Activated CD4-positive, alpha-beta T cell treated with anti-CD3 and anti-CD28 coated beads for 1 hour (primary cell): ENCODE measurements at places on chromosomes 3 and 15.

DNA sequence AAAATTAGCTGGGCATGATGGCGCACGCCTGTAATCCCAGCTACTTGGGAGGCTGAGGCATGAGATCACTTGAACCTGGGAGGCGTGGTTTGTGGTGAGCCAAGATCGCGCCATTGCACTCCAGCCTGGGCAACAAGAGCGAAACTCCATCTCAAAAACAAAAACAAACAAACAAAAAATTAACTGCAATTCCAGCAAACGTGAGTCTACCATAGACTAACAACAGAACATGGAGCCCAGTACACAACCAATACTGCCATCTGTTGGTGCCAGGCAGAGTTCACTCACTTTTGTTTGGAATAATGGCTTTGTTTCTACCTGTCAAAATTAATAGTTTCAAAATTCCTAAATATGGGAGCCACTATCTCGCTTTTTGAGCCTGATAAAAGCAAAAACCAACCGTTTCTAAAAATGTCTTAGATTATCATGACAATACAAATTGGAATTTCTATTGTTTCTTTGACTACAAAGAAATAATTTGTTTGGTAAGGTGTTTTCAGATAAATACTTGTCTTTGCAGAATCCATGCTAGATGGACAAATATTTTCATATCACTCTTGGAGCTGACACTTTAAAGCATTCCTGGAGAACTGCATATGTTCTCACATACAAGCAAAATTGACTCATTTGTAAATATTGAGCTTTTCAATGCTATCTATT lies 45.0 kb downstream of the GPR176 start:
- no peak for DNase-seq

- DNase-seq: no peak
Observed at GRCh38 chr3:102301155-102301880, 133.5 kb upstream of the ZPLD1 start.

GRCh38 chr3:43053291-43053690 lies 52.6 kb downstream of the POMGNT2 start:
- DNase-seq: no peak

GRCh38 chr3:32186097-32186496 lies 52.4 kb upstream of the CMTM8 start:
- DNase-seq: no peak

GRCh38 chr3:194107107-194107506 lies 28.8 kb upstream of the HES1 start:
- DNase-seq: no peak

DNA sequence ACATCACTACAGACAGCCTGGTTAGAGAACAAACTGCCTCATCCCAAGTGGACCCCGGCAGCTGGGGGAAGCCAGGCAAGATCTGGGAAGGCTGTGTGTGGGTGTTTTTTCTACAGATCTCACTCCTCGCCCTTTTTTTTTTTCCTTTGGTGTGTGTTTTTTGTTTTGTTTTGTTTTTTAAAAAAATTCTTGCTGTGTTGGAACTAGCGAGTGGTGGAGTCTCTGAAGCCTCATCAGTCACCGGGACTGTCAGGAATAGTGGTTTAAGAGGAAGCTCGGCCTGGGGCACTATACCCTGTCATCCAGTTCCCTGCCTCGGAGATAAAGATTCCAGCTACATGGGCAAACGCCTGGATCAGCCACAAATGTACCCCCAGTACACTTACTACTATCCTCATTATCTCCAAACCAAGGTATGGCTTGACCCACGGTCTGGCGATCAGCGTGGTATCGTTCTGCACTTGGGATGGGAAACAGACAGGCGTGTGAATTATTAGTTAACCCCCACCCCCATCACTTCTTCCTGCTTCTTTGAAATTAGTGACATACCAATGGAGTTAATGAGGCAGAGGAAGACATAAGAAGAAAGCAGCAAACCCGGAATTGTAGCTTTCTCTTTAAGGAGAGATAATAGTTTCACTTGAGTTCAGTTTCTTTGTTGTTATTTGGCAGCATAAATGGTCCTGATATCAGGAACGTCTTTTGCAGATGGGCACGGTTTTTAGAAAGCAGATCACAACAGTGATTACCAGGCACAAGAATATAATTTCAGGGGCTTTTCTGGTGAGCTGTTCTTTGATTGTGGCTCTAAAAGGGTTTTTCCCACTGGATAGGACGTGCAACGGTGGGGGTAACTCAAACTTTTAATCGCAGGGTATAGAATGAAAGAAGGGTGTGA lies 722 bp downstream of the RBMS3 start:
- DNase-seq: no peak

DNA sequence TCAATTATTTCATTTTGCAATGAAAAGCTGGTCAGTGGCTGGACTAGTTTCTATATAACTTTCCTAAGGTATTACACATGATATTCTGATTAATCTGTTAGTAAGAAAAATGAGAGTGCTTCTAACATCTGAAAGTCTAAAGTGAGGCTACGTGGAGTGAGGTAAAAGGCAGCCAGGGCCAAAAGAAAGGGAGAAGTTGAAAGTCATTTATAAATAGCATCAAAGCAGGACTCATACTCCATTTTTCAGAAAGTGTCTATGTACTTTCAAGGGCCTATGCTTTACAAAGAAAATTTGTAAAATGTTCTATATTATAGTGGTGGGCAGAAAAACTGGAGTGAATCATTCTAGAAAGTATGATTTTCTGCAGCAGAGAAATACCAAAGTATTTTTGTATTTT lies 80.0 kb downstream of the CSNK1G1 start:
- no peak for DNase-seq

DNA sequence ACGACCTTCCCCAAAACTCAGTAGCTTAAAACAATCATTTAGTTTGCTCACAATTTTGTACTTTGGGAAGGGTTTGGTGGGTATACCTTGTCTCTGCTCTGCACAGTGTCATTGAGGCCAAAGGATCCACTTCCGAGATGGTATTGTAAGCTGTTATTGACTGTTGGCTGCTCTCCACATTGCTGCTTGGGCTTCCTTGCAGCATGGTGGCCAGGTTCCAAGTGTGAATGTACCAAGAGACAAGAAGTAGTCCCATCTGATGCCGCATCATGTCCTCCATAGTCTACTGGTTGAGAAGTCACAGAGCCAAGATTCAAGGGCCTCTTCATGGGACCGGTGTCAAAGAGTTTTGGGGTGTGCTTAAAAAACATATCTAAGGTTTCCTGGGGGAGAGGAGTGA lies 268.5 kb downstream of the PLCL2 start:
- DNase-seq: no peak

GRCh38 chr3:111610189-111610588 lies 15.0 kb upstream of the ZBED2 start:
- DNase-seq: no peak

DNA sequence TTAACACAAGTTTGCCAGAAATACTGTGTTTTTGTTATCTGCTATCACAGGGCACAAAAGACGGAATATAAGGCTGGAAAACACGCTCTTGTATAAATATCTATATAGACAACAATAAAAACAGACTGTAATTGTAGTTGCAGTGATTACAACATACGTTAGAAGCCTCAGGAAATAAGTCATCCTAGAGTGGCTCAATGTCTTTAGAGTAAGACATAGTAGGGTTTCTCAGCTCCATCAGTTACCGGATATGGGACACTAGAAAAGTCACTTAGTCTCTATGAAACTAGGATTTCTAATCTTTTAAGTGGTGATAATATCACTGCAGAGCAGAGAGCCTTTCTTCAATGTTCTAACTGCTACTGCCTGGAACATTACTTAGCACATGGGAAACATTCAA lies 208.8 kb downstream of the STAG1 start:
- DNase-seq: no peak

DNA sequence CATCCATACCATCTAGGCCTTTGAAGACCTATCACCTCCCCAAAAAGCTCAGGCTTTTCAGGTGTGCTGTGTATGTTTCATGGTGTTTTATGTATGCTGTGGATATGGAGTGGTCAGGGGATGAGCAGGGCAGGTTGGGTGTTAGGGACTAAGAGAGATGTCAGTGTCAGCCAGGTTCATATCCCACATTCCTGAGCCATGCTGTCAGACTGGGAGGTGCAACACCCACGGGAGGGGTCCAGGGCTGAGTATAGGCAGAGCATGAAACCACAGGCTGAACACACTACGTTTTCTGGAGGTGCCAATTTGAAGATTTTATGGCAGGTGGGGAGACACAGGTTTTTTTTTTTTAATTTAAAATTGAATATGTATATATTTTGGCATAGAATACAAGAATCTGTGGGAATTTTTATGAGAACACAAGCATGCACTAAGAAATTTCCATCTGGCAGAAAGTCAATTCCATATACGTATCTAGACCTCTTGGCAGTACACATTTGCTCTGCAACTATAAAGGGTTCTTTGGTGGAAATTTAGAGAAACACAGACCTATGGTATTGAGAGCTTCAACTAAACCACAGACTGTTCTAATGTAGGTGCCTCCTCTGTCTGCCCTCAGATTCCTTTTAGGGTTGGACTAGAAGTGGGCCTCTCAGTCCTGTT lies 101.9 kb upstream of the RNU6-1 start:
- no peak for DNase-seq

DNA sequence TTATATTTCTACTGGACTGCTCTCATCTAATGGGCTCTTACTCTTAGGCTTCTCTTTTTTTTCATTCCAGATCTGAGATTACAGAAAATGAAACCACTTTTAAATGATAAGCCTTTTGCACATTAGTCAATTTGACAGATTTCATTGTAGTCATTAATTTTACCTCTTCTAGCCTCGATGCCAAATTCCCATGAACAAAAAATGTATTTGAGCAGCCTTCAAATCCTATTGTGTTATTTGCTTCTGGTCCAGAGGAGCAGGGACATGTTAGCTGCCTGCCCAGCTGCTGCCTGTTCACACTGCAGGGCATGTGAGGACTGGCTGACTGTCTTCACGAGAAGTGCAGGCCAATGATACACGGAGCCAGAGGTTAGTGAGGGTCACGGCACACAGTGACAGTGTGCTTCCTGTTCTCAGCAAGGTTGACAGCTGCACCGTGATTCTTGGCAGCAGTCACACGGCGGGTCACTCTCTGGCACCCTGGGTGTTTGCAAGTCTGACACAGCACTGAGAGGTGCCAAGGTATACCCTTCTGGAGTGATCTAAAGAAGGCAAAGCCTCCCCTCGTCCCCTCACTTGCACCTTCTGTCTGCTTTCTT lies 40.8 kb downstream of the KAT2B start:
- DNase-seq: no peak

GRCh38 chr3:70527026-70527425 lies 214.6 kb upstream of the MDFIC2 start:
- DNase-seq: no peak

DNA sequence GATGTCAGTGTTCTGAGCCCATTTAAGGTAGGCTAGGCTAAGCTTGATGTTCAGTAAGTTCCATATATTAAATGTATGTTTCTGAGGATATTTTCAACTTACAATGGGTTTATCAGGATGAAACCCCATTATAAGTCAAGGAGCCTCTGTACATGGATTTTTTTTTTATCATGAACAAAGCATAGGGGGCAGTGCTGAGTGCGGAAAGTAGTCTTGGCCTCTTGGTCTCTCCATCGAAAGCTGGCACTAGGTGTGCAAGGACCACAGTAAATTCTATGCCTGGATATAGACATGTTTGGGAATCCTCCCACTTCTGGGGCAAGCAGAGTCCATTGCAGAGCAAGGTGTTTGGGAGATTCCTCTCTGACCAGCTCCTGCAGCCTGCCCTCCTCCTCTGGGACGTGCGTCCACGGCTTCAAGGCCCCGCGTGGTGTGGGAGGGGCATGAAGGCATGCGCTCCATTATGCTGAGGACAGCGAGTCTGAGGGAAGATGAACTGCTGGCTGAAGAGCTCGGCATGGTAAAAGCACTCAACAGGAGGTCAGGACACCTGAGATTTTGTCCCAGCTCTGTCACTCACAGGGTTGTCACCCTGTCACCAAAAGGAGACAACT lies 122.9 kb upstream of the LIPC start:
- no peak for DNase-seq

DNA sequence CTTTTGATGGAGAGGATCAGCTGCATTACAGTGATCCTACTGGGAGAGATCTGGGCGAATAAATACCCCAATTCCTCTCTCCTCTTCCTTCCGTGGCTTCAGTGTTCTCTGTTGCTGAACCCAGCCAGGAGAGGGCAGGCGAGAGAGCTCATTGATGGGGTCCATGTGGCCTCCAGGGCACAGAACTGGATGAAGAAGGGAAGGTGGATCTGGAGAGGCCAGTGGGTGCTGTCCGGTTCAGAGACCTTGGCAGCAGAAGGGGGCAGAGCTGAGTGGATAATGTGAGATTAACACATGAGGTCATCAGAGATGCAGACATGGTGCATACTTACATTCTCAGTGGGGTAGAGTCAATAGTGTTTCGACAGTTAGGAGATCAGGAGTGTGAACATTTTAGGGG lies 193.6 kb downstream of the CLSTN2 start:
- DNase-seq: no peak

- no peak for DNase-seq
Observed at GRCh38 chr3:155917781-155918180, 47.3 kb downstream of the GMPS start.

- DNase-seq: no peak
Observed at GRCh38 chr15:55549305-55549704, 38.8 kb downstream of the PYGO1 start.

DNA sequence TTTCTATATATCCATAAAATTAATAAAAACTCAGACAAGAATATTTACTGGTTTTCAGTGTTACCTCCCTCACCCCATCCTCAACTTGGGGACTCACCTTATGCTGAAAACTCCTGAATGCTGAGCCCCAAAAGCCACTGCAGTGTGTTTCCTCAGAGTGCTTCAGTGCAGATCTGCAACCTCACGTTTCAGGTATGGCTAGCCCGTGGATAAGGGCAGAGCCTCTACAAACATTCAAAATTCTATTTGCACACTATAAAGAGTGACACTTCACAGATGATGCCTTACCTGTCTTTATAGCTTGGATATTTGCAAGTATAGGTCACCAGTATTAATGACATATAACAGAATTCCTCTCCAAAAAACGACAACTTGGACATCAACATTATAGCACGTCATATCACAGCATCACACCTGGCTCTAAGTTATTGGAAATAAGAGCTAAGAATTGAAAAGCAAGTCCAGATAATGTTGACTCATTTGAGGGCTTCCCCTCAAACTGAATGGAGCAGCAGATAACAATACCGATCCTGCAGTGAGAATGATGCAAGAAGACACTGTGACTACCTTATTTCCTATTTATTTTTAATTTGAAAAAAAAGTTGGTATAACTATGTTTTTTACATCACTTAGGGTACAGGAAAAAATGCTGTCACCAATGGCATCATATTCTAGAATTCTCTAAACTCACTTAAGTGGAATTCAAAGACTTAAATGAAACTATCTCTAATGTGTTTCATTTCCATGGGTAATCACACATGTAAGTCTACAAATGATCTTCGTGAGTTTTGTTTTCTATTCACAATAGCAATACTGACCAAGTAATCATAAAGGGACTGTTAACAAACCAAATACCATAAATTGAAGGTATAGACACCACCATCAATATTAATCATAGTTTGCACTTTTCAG lies 40.7 kb upstream of the RSL24D1 start:
- DNase-seq: no peak

- DNase-seq: no peak
Observed at GRCh38 chr3:62837145-62837787, 38.0 kb downstream of the CADPS start.
